ENCODE measurements at places on chromosomes 5 and 9.
A peak's percentile ranks its signal among the peaks of the same experiment; 100 is the strongest.

DNA sequence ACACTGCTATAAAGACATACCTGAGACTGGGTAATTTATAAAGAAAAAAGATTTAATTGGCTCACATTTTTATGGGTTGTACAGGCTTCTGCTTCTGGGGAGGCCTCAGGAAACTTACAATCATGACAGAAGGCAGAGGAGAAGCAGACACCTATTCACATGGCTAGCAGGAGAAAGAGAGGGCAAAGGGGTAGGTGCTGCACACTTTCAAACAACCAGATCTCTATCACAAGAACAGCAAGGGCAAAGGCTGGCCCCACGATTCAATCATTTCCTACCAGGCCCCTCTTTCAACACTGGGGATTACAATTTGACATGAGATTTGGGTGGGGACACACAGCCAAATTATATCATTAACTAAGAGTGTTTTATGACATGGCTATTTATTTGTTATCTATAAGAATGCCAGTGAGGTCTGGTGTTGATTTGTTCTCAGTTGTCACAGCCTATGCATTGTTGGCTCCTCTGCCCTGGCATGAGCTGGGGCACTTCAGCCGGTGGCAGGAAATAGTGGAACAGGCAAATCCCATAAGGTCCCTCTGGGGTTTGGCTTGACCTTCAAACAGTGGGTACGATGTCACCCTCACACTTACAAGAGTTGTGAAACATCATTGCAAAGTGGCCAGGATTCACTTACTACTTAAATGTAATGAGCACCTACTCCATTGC is 44.1 kb downstream of the SPARC start:
- no peak for DNase-seq

GRCh38 chr9:91562416-91562815 is 138.8 kb upstream of the NFIL3 start:
- DNase-seq: no peak

- no peak for DNase-seq
These were observed 14.6 kb upstream of the PBX3 start for GRCh38 chr9:125732562-125732961.

- no peak for DNase-seq
These were observed 7.7 kb upstream of the NFIB start for GRCh38 chr9:14321517-14322130.

- DNase-seq: no peak
These were observed 56.2 kb upstream of the ANKRD33B start for GRCh38 chr5:10507575-10508096.

DNA sequence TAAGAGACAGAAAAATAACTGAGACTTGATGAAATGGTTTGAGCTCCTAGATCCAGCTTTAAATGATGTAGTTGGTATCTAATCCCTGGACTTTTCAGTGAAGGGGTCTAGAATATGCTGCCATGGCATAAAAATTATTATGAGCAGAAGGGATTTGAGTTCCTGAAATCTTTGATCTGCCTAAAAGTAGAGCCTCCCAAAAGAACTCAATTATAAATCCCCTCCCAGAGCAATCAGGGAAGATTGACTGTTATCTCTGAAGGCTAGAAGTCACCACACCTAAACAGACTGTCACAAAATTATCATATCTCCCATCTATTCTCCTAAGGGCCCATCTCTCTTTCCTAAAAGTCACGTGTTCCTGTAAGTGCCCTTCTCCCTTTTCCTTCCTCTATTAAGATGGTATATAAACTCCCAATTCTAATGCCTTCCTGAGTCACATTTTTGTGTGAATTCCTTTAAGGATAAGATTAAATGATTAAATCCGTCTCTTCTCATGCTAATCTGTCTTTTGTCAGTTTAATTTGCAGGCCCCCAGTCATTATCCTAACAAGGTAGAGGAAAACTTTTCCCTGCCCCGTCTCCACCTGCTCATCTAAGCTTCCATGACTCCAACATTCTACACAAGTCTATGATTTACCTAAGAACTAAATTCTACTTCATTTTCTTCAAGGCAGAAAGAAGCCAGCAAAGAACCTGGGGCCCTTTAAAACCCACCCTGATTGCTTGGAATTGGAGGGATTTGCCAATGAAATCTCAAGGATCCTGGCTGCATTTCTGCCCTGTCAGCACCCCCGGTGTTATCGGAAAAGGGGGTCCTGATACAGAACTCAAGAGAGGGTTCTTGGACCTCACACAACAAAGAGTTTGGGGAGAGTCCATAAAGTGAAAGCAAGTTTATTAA is 47.1 kb upstream of the PWWP2A start:
- no peak for DNase-seq

DNA sequence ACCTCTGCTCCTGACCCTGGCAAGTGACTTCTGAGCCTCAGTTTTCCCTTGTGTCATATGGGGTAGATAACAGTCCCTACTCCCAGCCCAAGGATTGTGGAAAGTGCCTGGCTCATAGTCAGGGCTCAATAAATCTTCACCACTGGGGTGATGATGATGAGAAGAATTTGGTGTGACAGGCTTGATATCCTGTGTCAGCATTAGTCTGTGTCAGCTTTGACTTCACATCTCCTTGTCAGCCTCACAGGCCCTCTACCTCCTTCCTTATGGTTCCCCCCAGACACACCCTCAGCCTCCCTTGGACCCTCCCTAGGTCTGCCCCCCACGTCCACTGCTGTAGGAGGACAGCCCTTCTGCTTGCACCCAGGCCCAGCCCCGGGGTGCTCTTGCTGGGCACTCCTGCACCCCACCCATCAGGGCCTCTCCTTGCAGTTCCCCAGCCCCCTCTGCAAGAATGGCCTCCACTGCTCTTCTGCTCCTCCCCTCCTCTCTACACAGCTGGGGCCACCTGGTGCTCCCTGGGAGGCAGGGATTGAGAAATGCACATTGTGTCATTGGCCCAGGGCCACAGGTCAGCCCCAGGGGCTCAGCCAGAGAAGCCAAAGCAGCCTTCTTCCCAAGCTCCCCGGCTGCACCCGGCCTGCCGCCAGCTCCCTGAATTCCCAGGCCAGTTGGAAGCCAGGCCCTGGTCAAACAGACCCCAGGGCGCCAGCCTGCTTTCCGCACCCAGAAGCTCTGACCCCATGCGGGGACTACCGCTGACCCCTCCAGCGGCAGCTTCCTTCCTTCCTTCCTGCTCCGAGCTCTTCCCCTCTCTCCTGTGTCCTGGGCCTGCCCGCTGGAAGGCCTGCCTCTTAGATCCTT is 7.7 kb downstream of the FGFR4 start:
- no peak for DNase-seq

DNA sequence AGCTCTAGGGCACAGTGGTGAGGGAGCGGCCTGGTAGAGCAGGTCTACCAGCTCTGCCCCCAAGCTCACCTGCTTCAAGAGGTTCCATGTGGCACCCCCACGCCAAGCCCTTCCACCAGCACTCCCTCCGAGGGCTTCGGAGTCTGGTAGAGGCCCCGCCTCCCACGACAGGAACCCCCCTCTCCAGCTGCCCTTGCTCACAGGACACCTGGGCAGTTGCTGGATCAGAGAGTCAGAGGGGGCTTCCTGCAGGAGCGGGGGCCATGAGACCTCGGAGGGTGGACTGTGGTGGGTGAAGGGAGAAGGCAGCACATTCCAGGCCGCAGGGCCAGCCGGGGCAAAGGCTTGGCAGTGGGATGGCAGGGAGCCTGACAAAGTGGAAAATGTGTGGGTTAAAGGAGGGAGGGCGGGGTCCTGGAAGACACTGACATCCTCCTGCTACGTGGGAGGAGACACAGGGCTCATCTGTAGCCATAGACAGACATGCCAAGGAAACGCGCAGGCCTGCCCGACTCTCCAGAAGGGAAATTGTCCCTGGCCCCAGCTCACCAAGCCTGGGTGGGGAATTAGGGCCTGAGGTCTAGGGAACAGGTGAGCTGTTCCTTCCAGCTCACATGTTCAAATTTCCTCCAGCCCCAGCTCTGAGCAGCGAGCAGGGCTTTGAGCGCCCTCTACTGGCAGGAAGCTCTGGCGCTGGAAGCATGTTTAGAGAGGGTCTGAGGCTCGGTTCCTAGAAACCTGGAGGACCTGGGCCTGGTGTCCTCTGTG is 74.2 kb downstream of the NTNG2 start:
- DNase-seq: peak; percentile 78

GRCh38 chr9:20754556-20754955 is 70.5 kb downstream of the FOCAD start:
- DNase-seq: no peak

DNA sequence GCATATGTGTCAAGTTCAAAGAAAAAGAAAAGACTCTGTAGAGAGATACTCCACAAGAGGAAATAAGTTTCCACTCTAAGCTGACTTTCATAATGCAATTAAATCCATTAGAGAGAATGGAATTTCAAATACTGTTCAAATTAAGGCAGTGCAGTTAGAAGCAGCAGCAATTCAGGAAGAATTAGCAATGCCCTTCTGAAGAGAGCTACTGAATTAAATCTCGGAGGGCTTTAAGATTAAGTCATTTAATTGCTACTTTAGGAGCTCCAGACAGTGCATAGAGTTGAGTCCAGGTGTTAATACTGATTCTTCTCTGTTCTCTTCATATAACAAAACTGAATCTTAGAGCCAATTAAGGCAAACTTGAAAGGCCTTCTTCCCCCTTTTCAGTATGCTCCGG is 8.5 kb downstream of the CDH12 start:
- no peak for DNase-seq

GRCh38 chr5:117947121-117947520 is 1041.2 kb downstream of the DTWD2 start:
- DNase-seq: no peak

DNA sequence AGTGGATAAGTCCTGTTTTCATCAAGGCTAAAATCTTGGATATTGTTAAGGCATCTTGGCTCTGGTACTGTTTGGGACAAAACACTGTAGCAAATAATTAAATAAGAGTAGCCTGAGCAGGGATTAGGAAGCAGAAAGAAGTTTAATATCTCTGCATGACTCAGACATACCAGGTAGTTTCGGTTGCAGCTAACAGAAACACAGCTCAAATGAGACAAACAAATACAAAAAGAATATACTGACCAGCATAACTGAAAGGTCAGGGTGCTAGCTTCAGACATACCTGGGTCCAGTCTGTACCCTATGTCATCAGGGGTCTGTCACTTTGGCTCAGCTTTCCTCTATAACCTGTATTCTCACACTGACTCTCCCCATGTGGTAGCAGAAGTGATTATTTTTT is 156.4 kb upstream of the MAP3K1 start:
- DNase-seq: no peak

- DNase-seq: no peak
These were observed 9.4 kb upstream of the DELE1 start for GRCh38 chr5:141914199-141914743.

- peak; percentile 40 for DNase-seq
These were observed 15.8 kb downstream of the MCIDAS start for GRCh38 chr5:55211184-55211874.

GRCh38 chr9:297104-297972 is 82.7 kb downstream of the DOCK8 start:
- DNase-seq: no peak

- DNase-seq: no peak
These were observed 78.2 kb downstream of the DOCK8 start for GRCh38 chr9:292915-293314.

DNA sequence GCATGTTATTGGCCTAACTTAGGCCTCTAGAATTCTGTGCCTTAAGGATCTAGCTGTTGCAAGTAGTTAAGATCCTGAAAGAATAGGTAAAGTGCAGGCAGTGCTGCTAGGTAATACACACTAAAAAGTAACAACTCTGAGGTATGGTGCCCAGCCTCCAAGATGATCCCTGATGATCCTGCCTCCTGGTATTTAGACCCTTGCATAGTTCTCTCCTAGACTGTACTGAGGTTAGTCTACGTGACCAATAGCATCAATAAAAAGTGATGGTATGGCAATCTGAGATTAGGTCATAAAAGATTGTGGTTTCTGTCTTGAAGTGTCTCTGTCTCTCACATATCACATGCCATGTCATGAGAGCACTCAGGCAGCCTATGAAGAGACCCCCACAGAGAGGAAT is 9.2 kb downstream of the TSTD2 start:
- DNase-seq: no peak

GRCh38 chr5:133721365-133721764 is 109.0 kb upstream of the FSTL4 start:
- DNase-seq: no peak

GRCh38 chr5:81779125-81779915 is 28.4 kb upstream of the SSBP2 start:
- DNase-seq: no peak

- DNase-seq: no peak
These were observed 272.7 kb upstream of the PANK3 start for GRCh38 chr5:168851902-168852321.

- DNase-seq: no peak
These were observed 18.3 kb upstream of the ECPAS start for GRCh38 chr9:111502506-111502905.

DNA sequence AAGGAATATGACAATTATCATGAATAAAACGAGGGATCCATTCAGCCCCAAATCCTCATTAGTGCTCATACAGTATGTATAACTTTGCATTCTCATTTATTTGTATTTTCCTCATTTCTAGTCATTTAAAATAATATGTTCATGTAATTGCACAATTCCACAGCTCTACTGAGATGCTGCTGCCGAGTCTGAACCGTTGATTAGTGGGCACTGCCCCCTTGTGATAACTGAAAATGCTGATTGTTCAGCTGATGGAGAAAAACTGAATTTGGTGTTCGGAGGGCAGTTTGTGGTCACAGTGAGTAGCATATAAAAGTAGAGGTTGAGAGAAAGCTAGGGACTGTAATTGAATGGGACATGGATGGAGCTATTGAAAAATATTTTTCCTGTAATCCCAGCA is 12.2 kb upstream of the GPR151 start:
- no peak for DNase-seq

- no peak for DNase-seq
These were observed 59.9 kb downstream of the ROPN1L start for GRCh38 chr5:10501554-10502075.

GRCh38 chr9:35839926-35840325 is 10.9 kb downstream of the TMEM8B start:
- no peak for DNase-seq

- no peak for DNase-seq
These were observed 16.1 kb upstream of the LNPEP start for GRCh38 chr5:96919754-96920197.

- peak; percentile 64 for DNase-seq
These were observed 21.4 kb downstream of the MEGF10 start for GRCh38 chr5:127311781-127312525.

DNA sequence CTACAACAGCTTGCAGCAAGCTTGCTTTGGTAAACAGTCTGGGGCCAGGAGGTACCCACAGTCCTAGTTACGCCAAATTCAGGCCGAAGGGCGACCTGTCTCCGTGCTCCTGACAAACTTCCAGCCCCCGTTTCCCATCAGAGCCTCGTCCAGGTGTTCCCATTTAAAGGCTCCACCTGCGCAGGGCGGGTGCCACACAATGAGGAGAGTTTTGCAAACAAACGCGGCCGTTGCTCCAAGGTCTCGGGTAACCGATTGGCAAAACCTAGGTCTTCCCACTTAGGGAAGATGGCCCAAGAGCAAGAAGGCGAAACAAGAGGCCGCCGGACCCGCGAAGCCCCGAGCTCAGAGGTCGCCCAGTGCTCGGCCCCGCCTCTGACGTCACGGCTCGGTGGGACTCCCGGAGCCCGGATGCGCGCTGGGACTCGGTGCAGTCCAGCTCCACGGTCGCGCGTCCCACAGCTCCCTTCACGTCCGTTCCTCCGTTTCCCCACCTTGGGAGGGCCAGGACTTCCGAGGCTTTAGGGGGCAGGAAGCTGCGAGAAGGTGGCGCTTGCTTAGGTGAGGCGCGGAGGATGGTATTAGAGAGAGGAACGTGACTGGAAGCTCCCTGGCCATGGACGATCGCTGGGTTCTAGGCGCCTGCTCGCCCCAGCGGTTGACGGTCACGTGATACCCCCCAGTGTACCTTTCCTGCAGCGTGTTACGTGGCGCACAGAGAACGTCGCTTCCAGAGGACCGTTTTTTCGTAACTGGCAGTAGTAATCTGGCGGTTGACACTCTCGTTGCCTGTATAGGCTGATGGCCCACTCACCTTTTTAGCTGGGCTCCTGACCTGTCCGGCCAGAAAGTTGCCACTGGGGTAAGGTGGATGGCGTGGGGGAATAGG is 41.8 kb upstream of the KDM4C start:
- no peak for DNase-seq

Measured in NCI-H2081 (cell line).